Uterus (tissue), 4 donors: ENCODE measurements at places on chromosomes 1 and 21. TPM values are rescaled to one million over a fixed set of nuclear protein-coding genes. Genes with fewer than 3 reads are reported as not detected.

GRCh38 chr1:74534241-74534640 is 21.8 kb upstream of the LRRC53 start:
- DNase-seq, result no peak

The RIMS3 gene
- 1.8 TPM for total RNA-seq

The GSTM5 gene
- 22.9 TPM for total RNA-seq

- no peak for DNase-seq
Observed at GRCh38 chr1:109595531-109595930, 23.9 kb downstream of the GNAT2 start.

The OR2L3 gene
- total RNA-seq, result not detected

The LCE1D gene
- not detected for total RNA-seq

DNA sequence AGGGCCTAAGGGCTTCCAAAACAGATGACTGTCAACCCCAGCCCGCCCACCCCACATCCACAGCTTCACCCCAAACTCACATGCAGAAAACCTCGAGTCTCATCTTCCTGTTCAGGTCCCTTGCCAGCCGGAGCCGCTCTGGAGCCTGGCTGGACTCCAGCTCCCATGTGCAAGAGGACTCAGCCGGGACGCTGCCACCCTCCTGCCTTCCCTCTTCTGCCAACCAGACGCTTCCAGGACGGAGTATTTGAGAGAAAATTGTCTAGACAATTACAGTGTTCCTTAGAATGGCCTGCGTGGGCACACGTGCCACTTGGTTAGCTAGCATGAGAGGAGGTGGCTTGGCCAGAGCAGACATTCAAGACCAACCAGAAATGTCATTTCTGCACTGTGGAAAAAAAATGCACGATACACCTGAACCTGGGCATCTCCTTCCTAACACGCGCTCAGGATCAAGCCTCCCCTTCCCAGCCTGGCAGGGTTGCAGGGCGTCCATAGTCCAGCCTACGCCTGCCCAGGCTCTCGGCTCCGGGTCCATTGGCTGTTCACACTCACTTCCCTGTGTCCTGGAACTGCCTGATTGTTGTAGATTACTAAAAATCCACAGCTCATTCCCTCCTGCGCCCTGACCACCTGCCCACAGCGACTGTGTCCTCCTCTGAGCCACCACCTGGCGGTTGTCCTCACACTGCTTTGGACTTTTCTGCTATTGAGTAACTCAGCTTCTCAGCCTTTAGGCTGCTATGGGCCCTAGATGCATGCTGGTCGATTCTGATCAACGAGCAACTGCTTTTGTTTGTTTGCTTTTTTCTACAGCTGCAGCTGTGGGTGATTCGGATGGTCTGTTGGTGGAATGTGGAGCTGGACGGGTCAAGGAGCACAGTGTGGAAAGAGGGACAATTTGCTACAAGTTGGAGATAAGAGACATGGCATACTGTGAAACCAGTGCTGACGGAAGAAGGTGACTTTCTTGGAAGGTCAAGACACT is at the start of gene CLDN14:
CLDN14 (minus strand) TSS at position 708 of the 988 bp plus-strand sequence. CDS start 18,427 bp downstream, outside the sequence.
- DNase-seq, result no peak

The CORT gene
- total RNA-seq, result 0.79 TPM

DNA sequence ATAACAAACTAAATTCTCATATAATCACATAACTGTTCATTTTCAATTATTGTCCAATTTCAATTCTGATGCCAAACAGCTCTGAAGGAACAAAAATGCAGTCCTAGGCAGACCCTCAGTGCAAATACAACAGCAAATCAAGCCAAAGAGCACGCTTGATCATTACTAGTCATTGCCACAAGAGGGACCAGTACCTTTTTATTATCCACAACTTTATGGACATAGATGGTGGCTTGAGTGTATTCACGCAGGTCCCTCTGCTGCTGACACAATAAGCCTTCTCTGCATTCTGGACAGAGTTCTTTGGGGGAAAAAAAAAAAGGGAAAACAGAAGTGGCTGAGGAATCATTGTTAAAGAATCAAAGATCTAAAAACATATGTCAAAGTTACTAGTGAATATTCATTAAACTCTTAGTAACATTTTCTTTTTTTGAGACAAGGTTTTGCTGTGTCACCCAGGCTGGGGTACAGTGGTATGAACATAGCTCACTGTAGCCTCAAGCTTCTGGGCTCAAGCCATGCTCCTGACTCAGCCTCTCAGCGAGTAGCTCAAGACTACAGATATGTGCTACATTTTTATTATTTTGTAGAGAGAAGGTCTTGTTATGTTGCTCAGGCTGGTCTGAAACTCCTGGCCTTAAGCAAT is 34.3 kb upstream of the RAP1GAP start:
- DNase-seq, result no peak

DNA sequence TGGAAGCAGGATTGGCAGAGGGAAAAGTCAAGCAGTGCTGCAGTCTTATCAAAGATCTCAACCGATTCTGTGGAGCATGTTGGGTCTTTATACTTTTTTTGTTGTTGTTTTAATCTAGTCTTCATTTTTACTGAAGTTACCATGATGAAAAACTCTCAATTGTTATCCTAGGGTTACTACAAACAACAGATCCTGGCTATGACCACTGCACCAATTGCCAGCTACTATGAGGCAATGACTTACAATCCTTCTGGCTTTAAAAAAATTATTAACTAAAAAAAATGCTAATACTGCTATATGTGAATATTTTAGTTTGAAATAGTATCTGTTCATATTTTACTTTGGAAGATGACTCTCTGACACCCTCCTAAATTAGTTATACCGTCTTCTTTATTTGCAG is 145.9 kb downstream of the CNIH3 start:
- no peak for DNase-seq

GRCh38 chr1:160071289-160071688 is 1.3 kb upstream of the KCNJ10 start:
- DNase-seq, result no peak

DNA sequence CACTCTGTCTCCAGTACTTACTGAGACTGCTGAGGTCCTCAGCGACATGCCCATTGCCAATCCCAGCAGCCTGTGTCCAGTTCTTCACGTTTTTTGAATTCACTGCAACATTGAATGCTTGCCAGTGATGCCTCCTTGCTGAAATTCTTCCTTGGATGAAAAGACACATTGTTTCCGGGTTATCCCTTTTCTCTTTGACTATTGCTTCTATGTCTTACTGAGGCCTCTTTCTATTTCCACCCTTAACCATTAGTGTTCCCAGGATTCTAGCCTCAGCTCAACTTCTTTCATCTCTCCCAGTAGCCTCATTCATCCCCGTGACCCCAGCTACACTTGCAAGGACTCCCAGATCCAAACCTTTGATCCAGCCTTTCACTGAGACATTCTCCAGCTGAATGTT is 46.5 kb upstream of the KIF26B start:
- no peak for DNase-seq

GRCh38 chr1:209839875-209840546 is 12.2 kb downstream of the UTP25 start:
- DNase-seq, result no peak

- no peak for DNase-seq
Observed at GRCh38 chr21:46454142-46454541, 4.5 kb upstream of the DIP2A start.

GRCh38 chr1:56803561-56804156 is 15.5 kb downstream of the FYB2 start:
- no peak for DNase-seq

GRCh38 chr1:169745015-169745861 is 11.4 kb upstream of the SELE start:
- no peak for DNase-seq

DNA sequence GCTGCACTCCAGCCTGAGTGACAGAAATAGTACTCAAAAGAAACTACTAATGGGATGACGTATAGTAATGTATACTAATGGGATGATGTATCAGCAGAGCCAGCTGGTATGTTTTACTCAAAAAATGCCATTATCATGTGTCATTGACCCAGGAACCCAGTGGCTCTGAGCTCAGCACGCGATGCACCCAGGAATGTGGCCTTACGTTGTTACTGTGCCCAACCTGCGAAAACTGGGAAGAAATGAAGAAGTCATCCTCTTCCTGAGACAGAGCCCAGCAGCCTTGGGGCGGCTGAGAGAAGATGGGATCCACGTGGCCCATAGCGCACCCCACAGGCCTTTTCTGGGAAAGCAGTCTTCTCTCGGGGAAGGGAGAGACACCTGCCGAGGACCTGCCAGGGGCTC is 8.8 kb downstream of the UBE2J2 start:
- DNase-seq, result no peak

- no peak for DNase-seq
Observed at GRCh38 chr1:75124510-75124909, 9.7 kb upstream of the LHX8 start.

GRCh38 chr1:171663854-171664575 is 11.5 kb upstream of the MYOC start:
- DNase-seq, result no peak

- no peak for DNase-seq
Observed at GRCh38 chr1:180343921-180344769, 114.1 kb downstream of the LHX4 start.

GRCh38 chr1:227068883-227069282 is 128.8 kb downstream of the COQ8A start:
- DNase-seq, result no peak

- no peak for DNase-seq
Observed at GRCh38 chr21:41861987-41862386, 17.2 kb downstream of the PRDM15 start.

The TAL1 gene
- 4.8 TPM for total RNA-seq

The THEMIS2 gene
- 5.1 TPM for total RNA-seq

The CD1E gene
- total RNA-seq, result 0.21 TPM

The UTS2 gene
- not detected for total RNA-seq

The DHCR24 gene
- total RNA-seq, result 10.8 TPM

The BSND gene
- total RNA-seq, result not detected

The CA6 gene
- total RNA-seq, result not detected

- no peak for DNase-seq
Observed at GRCh38 chr1:56934430-56935060, 31.3 kb downstream of the C8B start.

GRCh38 chr1:199151634-199152425 is 513.0 kb downstream of the PTPRC start:
- DNase-seq, result no peak

DNA sequence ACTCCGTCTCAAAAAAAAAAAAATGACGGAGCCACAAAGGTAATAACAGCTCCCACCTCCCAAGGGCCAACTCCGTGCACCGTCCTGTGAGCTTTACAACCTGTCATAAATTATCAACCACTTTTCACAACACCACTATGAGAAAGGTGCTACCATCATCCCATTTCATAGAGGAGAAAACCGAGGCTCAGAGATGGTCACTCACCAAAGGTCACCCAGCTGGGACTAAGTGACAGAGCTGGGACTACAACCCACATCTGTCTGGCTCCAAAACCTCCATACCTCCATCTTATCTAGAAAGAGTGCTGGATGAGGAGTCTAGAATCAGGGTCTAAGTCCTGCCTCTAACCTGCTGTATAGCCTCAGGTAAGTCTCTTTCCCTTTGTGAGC is 43.6 kb upstream of the ECE1 start:
- no peak for DNase-seq

The MPL gene
- not detected for total RNA-seq

DNA sequence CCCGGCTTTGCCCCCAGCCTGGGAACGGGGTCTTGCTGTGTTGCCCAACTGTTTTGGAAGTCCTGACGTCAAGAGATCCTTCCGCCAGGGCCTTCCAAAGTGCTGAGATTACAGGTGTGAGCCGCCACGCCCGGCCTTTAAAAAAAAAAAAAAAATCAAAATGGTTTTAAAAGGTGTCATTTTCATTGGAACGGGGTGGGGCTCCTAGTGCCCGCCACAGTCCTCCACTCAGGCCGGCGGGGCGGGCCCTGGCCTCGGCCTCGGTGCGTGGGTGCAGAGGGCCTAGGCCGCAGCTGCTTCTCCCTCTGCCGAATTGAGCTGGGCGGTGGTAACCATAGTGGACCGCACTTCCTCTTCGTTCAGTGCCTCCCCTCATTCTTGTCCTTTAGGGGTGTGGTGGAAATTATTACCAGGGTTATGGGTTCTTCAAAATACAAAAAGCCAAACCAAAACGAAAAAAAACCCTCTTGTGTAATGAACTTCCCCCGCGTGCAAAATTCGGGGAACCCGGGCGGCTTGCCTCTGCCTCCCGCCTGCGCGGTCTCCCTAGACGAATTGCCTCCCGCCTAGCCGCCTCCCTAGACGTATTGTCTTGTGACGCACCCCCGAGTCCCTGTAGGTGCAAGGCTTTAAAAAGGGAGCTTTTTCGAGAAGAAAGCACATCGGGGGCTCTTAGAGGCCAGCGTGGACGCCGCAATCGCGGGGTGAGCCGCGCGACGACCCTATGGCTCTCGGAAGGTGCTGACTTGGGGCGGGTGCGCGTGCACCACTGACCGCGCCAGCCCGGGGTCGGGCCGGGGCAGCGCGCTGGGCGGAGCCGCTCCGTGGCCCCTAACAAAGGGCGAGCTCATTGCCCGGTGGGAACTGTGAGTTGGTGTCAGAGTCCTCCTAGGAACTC is 10.5 kb upstream of the SPEN start:
- DNase-seq, result peak; percentile 32

DNA sequence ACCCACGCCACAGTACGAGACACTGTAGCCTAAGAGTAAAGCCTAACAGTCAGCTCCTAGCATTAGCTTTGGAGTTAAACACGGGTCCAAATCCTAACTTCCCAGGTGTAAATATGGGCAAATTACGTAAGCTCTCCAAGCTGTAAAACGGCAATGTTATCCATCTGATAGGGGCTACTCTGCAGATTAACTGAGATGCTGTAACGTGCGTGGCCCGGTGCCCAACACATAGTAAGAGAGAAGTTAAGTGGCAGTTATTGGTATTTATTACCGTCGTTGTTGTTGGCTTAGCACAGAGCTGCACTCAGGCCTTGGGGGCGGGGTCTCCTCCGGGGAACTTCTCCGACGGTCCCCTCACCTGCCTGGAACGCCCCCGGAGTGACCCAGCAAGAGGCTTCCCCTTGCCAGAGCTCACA is 457 bp downstream of the TRAPPC3 start:
- DNase-seq, result no peak

DNA sequence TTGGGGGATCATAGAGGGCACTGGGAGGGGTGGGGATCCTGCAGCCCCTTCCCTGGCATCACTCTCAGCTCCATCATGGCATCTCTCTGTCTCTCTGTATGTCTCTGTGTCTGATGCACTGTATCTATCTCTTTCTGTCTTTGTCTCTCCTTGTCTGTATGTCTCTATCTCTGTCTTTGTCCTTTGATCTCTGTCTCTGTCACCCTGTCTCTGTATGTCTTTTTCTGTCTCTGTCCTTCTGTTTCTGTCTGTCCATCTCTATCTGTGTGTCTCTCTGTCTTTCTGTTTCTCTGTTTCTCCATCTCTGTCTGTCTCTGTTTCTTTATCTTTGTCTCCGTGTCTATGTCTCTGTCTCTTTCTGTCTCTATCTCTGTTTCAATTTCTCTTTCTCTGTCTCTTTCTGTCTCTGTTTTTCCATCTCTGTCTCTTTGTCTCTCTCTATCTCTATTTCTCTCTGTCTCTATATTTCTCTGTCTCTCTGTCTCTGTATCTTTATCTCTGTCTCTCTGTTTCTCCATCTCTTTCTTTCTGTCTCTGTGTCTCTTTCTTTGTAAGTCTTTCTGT is 56.4 kb downstream of the TRIM11 start:
- DNase-seq, result no peak

The PADI2 gene
- 0.58 TPM for total RNA-seq

GRCh38 chr1:42767510-42768000 is 506 bp downstream of the C1orf50 start:
- no peak for DNase-seq

- no peak for DNase-seq
Observed at GRCh38 chr1:173445164-173445563, 32.0 kb upstream of the PRDX6 start.

The KRTAP7-1 gene
- total RNA-seq, result not detected

The DUSP10 gene
- total RNA-seq, result 0.26 TPM

GRCh38 chr1:179554427-179554826 is 21.3 kb downstream of the NPHS2 start:
- no peak for DNase-seq
